ENCODE measurements at places on chromosomes 6 and 20.

DNA sequence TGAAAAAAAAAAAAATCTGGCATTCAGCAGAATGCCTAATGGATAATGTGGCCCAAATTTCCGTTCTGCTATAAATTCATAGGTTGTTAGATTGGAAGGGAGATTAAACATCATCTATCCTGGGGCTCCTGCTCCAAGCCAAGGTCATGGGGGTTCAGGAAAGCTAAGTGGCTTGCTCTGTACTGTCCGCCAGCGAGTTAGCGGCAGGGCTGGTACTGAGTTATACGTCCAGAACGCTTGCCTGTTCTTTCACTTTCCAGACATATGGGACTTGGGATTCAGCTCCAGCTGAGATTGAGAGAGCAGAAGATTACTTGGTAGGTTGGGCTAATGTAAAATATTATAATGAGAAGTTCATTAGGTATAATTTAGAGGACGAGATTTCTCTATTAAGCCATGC, 858 bp downstream of the RWDD1 start:
- no peak for DNase-seq

DNA sequence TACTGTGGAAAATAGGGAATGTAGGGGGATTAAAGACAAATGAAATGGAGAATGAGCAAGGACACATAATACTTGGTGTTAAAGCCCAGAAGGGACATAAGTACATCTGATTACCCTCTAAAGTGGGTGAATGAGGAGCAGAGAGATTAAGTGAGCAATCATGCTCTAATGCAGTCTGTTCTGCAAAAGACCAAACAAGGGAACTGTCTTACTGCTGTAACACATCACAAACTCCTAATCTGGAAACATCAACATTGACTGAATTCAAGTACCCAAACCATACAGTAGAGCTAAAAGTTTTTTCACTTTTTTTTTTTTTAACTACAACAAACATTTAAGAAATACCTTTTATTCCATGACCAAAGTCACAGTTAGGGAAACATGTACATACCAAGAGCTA, 19.3 kb upstream of the SLC17A4 start:
- DNase-seq: no peak

DNA sequence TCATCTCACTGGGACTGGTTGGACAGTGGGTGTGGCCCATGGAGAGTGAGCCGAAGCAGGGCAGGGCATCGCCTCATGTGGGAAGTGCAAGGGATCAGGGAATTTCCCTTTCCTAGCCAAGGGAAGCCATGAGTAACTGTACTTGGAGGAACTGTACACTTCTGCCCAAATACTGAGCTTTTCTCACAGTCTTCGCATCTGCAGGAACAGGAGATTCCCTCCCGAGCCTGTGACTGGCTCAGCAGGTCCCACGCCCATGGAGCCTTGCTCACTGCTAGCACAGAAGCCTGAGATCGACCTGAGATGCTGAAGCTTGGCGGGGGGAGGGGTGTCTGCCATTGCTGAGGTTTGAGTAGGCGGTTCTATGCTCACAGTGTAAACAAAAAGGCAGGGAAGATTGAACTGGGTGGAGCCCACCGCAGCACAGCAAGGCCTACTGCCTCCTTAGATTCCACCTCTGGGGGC, 10.4 kb upstream of the CALHM5 start:
- DNase-seq: no peak

DNA sequence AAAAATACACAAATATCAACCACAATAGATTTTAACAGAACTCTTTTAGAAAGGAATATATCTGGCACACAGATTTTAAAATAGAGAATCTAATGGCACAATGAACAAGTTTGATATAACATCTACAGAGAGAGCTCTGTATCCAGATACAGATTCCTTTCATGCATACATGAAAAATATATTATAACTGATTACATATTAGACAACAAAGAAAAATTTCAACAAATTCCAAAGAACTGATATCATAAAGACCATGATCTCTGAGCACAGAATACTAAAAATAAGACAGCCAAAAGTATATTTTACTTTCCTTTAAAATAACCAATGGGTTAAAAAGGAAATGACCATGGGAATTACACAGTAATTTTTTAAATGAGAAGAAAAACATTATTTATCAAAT, 74.1 kb upstream of the MAP7 start:
- DNase-seq: no peak

DNA sequence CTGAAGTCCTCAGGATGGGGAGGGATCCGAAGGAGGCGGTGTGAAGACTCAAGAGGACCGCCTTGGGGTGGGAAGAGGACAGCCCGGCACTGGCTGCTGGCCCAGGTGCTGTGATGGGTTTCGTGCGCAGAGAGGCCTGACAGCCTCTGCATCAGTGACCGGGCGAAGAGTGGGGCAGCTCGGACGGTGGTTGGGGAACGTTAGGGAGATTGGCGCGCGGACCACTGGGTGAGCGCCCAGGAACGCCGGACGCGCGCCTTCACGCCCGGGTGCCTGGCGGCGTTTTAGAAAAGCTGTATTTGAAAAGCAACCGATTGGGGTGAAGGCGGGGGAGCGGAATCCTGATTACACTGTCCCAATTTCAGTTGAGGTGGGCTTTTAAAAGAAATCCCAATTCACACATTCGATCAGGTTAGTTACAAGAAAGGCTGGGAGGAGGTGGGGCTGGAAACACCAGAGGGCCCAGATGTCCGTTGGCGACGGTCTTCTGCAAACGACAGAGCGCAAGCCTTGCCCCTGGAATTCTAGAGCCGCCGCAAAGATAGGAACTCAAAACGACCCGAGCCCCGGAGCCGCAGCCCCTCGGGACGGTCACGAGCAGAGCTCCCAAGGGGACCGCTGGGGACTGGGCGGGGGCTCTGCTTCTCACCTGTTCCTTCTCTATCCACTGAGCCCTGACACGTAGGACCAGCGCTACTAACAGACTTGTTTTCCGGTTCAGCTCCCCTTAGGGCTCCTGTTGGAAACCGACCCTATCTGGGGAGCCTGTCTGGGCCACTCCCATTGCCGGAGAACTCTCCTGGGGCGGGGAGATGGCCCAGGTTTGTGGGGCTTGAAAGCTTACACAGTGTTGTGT, 8.5 kb upstream of the TRIM40 start:
- DNase-seq: no peak

Measured in GDM1 (cell line).